ENCODE measurements at places on chromosomes 5 and 9.
A peak's percentile ranks its signal among the peaks of the same experiment; 100 is the strongest.

DNA sequence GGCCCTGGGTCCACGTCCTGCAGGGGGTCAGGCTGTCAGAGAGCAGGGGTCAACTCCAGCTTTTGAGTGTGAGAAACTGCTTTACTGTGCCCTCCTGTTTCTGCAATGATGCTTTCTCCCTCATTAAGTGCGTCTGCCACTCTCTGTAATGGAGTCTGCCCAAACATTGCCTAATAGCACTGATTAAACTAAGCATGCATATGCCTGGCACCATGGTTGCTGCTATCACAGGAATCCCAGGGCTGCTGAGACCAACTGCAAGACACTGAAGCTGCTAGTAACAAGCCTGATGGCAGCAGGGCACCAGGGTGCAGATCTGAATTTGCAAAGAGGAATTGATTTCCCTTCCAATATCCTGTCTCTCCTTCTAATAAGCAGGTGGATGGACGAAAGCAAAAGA, 125.3 kb downstream of the SLC24A2 start:
- no peak for ATAC-seq

- no peak for ATAC-seq
These were observed 326.7 kb downstream of the MLLT3 start for GRCh38 chr9:20295555-20295954.

GRCh38 chr5:76319673-76320072, 83.4 kb upstream of the IQGAP2 start:
- ATAC-seq: no peak

DNA sequence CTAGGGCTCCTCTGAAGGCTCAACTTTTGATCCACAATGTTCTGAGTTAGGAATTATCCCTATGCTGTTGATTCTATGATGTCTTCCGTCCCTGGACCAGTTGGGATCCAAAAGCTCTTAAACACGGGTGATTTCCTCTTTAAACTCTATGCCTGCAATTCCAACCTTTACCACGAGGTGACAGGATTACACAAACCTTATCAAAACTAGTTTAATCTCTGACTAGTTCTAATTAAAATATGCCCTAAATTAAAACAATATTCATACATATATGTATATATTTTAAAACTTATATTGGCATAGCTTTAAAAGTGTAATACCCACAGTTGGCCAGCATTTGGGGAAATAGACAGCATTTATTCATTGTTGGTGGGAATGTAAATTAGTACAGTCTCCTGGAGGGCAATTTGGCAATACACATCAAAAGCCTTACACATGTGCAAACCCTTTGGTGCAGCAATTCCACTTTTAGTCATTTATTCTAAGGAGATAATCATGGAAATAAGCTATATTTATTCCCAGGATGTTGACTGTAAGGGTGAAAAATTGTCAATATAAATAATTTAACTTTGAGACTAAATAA, 51.6 kb upstream of the PHYKPL start:
- no peak for ATAC-seq

DNA sequence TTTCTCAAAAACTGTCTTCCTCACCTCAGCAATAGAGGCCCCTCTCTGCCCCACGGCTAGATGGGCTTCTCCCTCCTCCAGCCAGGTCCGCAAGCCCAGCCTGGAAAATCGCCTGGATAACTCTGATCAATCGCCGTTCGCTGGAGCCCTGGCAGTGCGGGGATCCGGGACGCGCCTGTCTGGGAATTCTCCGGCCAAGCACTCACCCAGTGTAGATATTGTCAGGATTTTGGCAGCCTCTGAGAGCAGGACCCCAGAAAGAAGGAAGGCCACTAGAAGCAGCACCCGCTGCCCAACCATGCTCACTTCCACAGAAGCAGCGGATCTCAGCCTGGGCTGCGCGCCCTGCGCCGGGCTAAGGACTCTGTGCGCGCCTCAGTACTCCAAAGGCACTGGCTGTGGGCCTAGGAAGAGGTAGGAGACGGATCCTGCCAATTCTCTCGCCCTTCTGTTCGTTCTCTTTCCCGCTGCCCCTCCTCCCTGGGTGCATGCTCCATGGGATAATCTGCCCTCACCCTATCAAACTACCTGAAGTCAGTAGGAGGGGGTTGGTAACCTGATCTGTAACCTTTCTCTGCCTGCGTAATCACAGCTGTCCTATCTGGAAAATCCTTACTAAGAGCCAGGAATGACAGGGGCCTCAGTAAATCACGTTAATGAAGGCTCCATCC, at the start of gene UGT3A1:
Gene UGT3A1, minus strand, starts transcription at position 450 of the 671 bp plus-strand sequence. Its CDS starts 150 bp downstream, at position 300.
- no peak for ATAC-seq

DNA sequence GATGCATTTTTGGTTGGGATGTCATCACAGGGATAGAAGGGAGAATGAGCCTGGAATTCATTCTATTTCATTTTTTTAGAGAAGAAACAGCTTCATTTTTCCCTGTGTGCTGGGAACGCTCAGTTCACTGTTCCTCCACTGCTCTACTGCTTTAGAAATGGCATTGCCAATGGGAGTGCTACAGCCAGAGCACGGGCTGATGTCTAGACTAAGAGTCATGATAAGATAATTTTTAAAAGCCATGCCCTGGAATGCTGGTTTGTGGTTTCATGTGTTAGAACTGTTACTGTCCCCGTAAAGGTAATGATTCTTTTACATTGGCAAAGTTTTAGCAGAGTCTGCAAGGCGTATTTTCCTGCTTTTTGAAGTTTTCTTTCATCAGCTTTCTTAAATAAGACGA, 119.6 kb downstream of the SEMA6A start:
- ATAC-seq: no peak

DNA sequence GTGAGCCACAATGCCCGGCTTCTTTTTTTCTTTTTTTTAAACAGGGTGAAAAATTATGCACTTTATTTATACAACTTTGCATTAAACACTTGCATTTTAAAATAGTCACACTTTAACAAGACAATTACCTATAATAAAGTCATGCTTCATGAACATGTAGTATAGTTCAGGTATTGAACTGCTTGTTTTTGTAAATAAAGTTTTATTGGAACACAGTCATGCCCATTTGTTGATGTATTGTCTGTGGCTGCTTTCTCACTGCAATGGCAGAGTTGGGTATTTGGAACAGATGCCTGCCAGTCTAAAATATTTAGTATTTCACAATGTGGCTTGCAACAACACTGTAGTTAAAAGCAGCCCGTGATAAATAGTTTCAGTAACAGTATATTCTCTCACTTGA, 32.8 kb upstream of the CCL21 start:
- ATAC-seq: no peak

GRCh38 chr5:90941002-90941720, 382.6 kb downstream of the ADGRV1 start:
- ATAC-seq: no peak

DNA sequence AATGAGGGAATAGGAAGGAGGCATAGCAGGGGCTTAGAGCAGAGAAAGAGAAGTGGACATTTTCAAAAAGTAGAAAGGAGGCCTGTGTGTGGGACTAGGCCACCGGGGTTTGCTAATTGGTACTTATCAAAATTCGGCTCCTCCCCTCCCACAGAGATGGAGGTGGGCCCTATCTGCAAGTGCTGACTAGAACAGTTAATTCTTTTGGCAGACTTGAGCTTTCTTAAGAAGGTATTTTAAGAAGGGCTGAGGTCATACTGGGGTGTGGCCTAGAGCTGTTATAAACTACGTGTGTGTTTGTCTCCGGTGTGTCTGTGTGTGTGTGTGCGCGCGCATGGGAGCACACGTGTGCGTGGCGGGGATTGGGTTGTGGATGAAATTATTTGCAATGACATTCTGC, 1086.5 kb downstream of the EFNA5 start:
- ATAC-seq: no peak

- ATAC-seq: no peak
These were observed 58.8 kb upstream of the DHFR start for GRCh38 chr5:80713631-80714030.

DNA sequence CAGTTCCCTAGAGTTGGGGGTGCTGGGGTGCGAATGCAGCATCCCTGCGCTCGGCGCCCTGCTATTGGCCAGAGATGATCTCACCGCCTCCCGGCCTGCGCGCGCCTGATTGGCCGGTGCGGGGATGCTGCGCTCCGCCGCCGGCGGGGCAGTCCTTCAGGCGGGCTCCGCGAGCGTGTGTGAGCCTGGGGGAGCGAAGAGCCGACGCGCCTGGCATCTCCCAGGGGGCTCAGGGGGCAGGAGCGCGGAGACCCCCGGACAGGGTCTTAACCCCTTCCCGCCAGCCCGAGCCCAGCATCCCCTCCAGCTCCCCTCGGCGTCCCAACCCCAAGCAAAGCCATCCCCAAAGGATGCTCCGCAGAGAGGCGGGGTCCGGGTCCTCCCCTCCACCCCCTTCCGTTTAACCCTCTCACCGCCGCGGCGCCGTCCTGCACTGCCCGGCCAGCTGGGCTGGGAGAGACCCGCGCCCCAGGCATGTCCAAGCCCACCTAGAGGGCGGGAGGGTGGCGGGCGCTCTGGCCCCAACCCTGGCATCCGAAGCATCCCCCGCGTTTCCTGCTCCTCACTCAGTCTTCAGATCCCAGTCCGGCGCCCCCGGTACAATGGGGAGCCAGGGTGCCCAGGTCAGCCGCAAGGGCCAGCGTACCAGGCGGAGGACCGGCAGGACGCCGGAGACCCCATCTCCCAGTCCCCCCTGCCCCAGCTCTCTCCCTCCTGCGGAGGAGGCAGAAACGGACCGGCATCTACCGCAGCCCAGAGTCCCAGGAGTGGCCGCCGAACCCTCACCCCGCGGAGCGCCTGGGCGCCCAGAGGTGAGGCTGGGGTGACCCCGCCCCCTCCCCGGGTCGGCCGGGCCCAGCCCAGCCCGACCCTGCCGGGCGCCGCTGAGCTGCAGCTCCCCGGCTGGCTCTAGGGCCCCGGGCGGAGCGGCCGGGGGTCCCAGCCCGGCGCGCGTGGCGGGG, 19.3 kb upstream of the TOR2A start:
- peak; percentile 47 for ATAC-seq

GRCh38 chr5:160011471-160011870, 2.5 kb downstream of the TTC1 start:
- no peak for ATAC-seq

DNA sequence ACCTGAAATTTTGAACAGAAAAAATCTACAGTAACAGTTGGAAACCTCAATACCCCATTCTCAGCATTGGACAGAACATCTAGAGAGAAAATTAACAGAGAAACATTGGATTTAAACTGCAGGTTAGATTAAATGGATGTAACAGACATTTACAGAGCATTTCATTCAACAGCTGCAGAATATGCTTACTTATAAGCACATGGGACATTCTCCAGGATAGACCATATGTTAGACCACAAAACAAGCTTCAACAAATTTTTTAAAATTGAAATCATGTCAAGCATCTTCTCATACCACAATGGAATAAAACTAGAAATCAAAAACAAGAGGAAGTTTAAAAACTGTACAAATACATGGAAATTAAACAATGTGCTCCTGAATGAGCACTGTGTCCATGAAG, 316.3 kb downstream of the FAM170A start:
- ATAC-seq: no peak

DNA sequence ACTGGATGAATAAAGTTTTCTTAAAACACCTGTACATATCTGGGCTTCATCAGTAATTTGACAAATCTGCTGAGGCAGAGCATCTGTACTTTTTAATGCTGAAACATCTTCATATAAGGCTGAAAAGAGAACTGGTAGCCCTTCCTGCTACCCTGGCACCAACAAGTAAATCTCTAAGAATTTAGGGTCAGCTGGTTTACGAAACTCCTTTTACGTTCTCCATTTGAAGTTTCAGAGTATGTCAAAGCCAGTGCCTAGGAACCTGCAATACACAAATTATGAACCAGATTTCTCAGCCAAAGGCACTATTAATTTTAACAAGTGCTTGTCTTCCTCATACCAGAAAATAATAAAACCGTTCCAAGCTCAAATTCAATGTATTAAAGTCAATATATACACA, 3.8 kb downstream of the ZFAND5 start:
- no peak for ATAC-seq

DNA sequence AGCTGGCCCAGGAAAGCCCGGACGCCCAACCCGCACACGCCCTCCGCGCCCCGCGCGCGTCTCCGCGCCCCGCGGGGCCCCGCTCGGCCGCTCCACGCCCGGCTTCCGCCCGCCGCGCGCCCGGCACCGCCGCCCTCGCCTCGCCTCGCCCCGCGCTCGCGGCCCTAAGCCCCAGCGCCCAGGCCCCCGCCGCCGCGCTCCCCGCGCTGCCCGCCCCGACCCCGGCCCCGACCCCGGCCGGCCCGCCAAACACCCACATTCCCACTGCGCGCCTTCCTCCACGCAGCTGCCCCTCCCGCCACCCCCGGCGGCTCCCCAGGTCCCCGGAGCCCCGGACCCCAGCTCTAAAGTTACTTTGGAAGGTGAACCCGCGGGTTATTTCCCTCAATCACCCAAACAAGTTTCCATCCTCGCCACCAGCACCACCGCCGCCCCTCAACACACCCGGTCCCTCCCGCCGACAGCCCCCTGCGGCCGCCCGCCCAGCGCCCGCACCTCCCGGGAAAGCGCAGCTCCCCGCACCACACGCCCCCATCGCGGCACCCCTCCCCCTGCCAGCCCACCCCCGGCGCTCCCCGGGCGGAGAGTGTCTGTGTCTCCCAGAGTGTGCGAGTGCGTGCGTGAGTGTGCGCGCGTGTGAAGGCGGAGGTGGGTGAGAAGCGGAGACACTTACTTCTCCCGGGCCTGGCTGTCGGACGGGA, 439 bp downstream of the SSBP2 start:
- peak; percentile 31 for ATAC-seq

- ATAC-seq: no peak
These were observed 331.0 kb downstream of the GLIS3 start for GRCh38 chr9:3968891-3969290.

GRCh38 chr9:121299467-121300282, 31.7 kb downstream of the GSN start:
- peak; percentile 73 for ATAC-seq

DNA sequence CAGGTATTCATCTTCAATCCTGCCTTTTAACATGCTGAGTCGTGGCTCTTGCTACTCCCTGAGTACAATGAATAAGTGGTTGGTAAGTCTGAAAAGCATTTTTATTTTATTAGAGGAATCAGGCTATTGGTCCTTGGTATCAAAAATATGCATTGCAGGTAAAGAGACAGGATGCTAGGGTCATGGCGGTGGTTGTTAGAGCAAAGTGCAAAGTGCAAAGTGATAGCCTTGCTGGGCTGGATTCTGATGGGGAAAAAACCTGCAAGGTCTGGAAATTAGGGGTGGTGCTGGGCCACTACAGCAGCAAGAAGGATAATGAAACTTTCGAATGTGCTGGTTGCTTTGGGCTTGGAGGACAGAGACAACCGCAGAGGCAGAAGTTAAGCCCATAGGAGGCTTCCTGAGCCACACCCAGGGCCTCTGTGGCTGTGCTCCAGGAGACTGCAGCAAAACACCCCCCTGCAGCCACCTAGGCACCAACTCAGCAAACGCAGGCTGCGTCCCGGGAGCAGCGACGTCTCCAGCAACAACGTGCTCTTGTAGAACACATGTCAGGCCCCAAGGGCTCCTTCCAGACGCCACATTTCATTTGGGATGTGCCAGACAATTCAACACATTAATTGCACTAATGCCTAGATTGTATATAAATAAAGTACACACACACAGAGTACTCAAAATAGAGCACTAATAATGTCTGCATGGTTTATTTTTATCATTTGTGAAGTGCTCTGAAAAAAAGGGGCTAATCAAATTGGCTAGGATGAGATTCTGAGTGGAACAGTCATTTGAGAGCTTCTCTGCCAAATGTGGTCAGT, 149.8 kb upstream of the RAPGEF1 start:
- no peak for ATAC-seq

Data from stimulated activated memory B cell treated with anti-CD40 and anti-IgM and Interleukin-4, amounts not matched to agents 10 μg/mL and 1 μg/mL and 100 μg/mL, for 72 hours (primary cell).